ENCODE measurements at places on chromosomes 3 and 15. TPM values are rescaled to one million over a fixed set of nuclear protein-coding genes. Genes with fewer than 3 reads are reported as not detected.

Gene SLC25A36
- 21.0 TPM for total RNA-seq

Gene GCSAM
- total RNA-seq, result 1.1 TPM

Gene SNUPN
- total RNA-seq, result 15.3 TPM

Gene SLC9A9
- total RNA-seq, result 19.0 TPM

Gene PATL2
- not detected for total RNA-seq

Gene CFAP44
- 8.6 TPM for total RNA-seq

Gene EXD1
- not detected for total RNA-seq

Gene DOCK3
- total RNA-seq, result 1.7 TPM

Gene GABRR3
- total RNA-seq, result not detected

Gene ITIH4
- 2.3 TPM for total RNA-seq

Gene GP9
- not detected for total RNA-seq

Gene KLHL40
- not detected for total RNA-seq

Gene LMAN1L
- total RNA-seq, result not detected

Gene SMCO1
- not detected for total RNA-seq

Gene TMC3
- not detected for total RNA-seq

Gene BNC1
- total RNA-seq, result 23.7 TPM

Gene KNL1
- 2.9 TPM for total RNA-seq

Gene MITF
- 11.2 TPM for total RNA-seq

Gene C3orf85
- total RNA-seq, result not detected

Gene EAF2
- 2.0 TPM for total RNA-seq

Gene TTLL13
- not detected for total RNA-seq

Gene ACAD11
- 3.9 TPM for total RNA-seq

Gene GRIP2
- total RNA-seq, result 0.23 TPM

Gene SERPINI2
- 1.1 TPM for total RNA-seq

Gene THSD4
- 39.4 TPM for total RNA-seq

Gene TTBK2
- total RNA-seq, result 11.8 TPM

Gene QTRT2
- total RNA-seq, result 14.6 TPM

Gene CDC25A
- total RNA-seq, result 9.5 TPM

Gene CAMK1
- 10.8 TPM for total RNA-seq

Gene CD276
- total RNA-seq, result 21.9 TPM

Gene C2CD4B
- total RNA-seq, result 0.44 TPM

Gene CIDEC
- total RNA-seq, result not detected

Gene DUOXA1
- total RNA-seq, result 202 TPM

Gene RLBP1
- total RNA-seq, result not detected

Gene CMTM8
- 7.4 TPM for total RNA-seq
